ENCODE measurements at places on chromosomes 16 and 17.

DNA sequence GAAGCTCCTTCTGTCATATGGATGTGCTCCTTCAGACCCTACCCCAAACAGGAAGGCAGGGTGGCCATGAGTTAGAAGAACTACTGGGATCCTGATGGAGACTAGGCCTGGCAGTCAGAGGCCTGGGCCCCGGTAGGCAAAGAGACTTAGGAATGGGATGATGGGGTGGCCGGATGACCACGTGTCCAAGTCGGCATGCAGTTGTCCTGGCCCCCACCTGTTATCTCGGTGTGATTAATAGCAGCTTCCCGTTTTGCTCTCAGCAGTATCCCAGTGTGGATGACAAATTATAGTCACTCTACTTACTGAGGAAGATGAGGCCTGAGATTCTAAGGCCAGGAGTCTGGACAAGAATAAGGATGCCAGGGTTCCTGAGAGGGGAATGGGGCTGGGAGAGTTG is 1.5 kb downstream of the TNFSF12 start:
- no peak for DNase-seq
- peak overlapping the region; percentile 86 for H3K27ac ChIP-seq

GRCh38 chr16:12728469-12728868 is 75.2 kb downstream of the CPPED1 start:
- no peak overlapping the region for H3K4me3 ChIP-seq
- H3K27ac ChIP-seq = no peak overlapping the region
- H3K27me3 ChIP-seq = no peaks in the 10 kb centered on the region
- peaks cover 30% of the 10 kb centered on the region for H3K36me3 ChIP-seq
- peaks cover 3% of the 10 kb centered on the region for H3K4me1 ChIP-seq

- H3K27me3 ChIP-seq = peaks cover 7% of the 10 kb centered on the region
- H3K36me3 ChIP-seq = no peaks in the 10 kb centered on the region
- H3K27ac ChIP-seq = peak overlapping the region; percentile 37
- H3K4me1 ChIP-seq = peaks cover 25% of the 10 kb centered on the region
Measured at GRCh38 chr16:15899538-15900100, 11.2 kb upstream of the CEP20 start.

DNA sequence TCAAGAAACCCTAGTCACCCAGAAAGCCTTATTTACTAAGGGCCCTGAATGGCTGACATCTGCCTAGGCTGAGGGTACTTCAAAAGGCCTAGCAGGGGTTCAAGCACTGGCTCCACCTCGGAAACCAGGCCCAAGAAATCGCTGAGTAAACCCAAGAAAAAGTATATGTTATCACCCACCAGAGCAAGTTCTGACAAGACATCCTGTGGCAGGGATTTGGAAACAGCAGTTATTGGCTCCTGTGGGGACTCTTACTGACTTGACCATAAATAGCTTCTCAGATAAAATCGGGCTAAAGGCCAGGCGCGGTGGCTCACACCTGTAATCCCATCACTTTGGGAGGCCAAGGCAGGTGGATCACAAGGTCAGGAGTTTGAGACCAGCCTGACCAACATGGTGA is 12.2 kb downstream of the ATP6V0D1 start:
- no peaks in the 10 kb centered on the region for H3K36me3 ChIP-seq
- no peaks in the 10 kb centered on the region for H3K27me3 ChIP-seq
- H3K4me3 ChIP-seq = no peak overlapping the region
- no peak for DNase-seq

- no peaks in the 10 kb centered on the region for H3K36me3 ChIP-seq
- H3K27ac ChIP-seq = no peak overlapping the region
- H3K27me3 ChIP-seq = no peaks in the 10 kb centered on the region
- no peak for DNase-seq
- H3K4me3 ChIP-seq = no peak overlapping the region
Measured at GRCh38 chr16:22727285-22728166, 86.4 kb upstream of the HS3ST2 start.

DNA sequence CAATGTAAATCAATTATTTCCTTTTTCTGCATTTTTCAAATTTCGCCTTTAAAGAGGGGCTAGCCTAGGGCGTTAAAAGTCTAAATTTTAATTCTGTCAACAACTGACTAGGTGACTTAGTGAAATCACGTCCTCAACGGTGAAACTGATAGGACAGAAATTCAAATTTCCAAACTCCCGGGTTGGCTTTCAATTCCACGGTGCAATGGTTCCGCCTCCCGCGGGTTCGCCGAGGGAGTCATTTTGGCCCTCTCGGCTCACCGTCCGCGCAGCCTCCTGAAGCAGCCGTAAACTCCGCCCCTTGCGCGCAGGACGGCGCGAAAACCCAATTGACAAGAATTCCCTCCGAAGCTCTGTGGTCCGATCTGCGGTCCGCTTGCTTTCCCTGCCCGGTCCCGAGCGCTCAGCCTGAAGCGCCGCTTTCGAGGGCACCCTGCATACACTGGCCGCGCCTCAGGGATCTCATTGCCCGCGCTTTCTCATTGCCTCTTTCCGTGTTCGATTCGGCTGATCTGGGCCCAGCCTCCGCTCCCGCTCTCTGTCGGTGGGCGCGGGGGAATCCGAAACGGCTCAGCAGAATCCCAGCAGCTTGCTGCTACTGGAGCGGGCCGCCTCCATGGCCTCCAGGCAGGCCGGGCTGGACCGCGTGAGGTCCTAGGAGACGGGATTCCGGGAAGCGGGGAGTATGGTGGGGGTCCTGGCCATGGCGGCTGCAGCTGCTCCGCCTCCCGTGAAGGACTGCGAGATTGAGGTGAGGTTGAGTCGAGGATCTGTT is at the start of gene ATAD5:
ATAD5 (plus strand) TSS at position 304 of the 775 bp plus-strand sequence; CDS start at position 686, 382 bp downstream.
- peak within 1 kb of the TSS; percentile 97 for H3K4me3 ChIP-seq
- peaks cover 49% of the 10 kb centered on the region for H3K4me1 ChIP-seq
- H3K27ac ChIP-seq = peak within 1 kb of the TSS; percentile 90
- peaks cover 21% of the 10 kb centered on the region for H3K36me3 ChIP-seq
- DNase-seq = peak; percentile 93

DNA sequence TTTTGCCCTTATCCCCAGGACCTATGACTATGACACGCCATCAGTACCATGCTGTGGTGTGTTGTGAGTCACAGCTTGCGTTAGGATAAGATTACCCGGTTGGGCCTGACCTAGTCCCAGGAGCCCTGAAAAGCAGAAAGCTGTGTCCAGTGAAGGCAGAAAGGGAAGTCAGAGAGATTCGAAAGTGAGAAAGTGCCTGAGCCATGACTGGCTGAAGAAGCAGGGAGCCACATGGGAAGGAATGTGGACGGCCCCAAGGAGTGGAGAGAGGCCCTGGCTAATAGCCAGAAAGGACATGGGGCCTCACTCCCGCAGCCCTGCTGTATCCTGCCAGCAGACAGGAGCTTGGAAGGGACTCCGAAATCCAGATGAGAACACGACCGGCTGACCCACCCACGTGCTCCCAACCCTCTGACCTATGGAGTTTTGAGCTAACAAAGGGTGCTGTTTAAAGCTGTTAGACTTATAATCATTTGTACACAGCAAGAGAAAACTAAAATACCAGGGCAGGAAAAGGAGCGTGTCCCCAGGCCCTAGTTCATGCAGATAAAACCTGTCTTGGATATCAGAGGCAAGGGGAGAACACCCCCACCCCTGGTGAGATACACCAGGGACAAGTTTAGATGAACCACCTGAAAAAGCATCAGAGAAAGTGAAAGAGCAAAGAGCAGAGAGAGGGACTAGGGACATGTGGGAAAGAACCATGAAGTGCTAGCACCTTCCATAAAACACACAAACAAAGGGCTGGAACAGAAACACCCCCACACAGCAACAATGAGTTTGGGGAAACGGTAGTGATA is 115.3 kb downstream of the SLC39A11 start:
- H3K27ac ChIP-seq = no peak overlapping the region
- peaks cover 3% of the 10 kb centered on the region for H3K4me1 ChIP-seq
- no peak overlapping the region for H3K4me3 ChIP-seq
- no peaks in the 10 kb centered on the region for H3K36me3 ChIP-seq
- no peaks in the 10 kb centered on the region for H3K27me3 ChIP-seq

GRCh38 chr17:1154704-1155103 is 25.1 kb downstream of the ABR start:
- no peaks in the 10 kb centered on the region for H3K36me3 ChIP-seq
- no peaks in the 10 kb centered on the region for H3K27me3 ChIP-seq
- DNase-seq = no peak
- no peak overlapping the region for H3K4me3 ChIP-seq
- H3K27ac ChIP-seq = no peak overlapping the region
- H3K4me1 ChIP-seq = no peaks in the 10 kb centered on the region

DNA sequence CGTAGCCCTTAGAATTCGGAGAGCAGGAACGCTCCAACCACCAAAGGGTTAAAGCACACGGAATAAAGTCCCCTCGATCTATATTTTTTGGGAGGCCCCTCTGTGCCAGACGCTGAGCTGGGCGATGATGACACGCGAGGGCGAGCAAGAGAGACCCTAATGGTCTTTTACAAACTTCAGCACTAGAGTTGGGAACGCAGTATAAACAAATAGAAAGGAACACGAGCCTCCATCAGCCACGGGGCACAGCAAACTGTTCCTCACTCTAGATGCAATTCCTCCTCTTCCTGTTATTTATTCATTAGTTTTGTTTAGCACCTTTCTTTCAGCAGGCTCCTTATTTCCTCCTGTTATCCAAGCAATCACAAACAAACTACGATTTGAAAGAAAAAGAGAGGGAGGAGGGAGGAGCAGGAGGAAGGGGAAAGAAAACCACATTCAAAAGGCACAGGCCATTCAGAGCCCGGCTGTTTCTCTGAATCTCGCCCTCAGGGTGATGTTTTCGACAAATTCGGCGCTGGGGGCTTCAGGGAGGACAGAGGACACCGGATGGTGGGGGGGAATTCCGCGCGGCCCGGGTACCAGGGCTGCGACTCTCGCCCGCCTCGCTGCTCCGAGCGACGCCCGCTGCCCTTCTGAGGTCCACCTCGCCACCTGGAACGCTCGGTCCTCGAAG is 1.6 kb downstream of the TOX3 start:
- H3K4me3 ChIP-seq = no peak overlapping the region
- peaks cover 4% of the 10 kb centered on the region for H3K36me3 ChIP-seq
- H3K27ac ChIP-seq = no peak overlapping the region
- DNase-seq = no peak
- H3K27me3 ChIP-seq = peaks cover 38% of the 10 kb centered on the region

- DNase-seq = no peak
- no peaks in the 10 kb centered on the region for H3K4me1 ChIP-seq
- H3K36me3 ChIP-seq = no peaks in the 10 kb centered on the region
Measured at GRCh38 chr16:64132759-64133361, 989.0 kb downstream of the CDH11 start.

GRCh38 chr17:6140188-6140587 is 70.0 kb downstream of the WSCD1 start:
- peaks cover 4% of the 10 kb centered on the region for H3K27me3 ChIP-seq
- H3K27ac ChIP-seq = no peak overlapping the region
- H3K4me3 ChIP-seq = no peak overlapping the region
- H3K4me1 ChIP-seq = no peaks in the 10 kb centered on the region

GRCh38 chr16:86367291-86368072 is 142.8 kb upstream of the FOXF1 start:
- no peaks in the 10 kb centered on the region for H3K4me1 ChIP-seq
- DNase-seq = no peak
- no peak overlapping the region for H3K4me3 ChIP-seq
- H3K27ac ChIP-seq = no peak overlapping the region
- peaks cover 19% of the 10 kb centered on the region for H3K27me3 ChIP-seq

- peaks cover 2% of the 10 kb centered on the region for H3K4me1 ChIP-seq
- no peak overlapping the region for H3K4me3 ChIP-seq
- DNase-seq = no peak
- H3K27ac ChIP-seq = no peak overlapping the region
Measured at GRCh38 chr17:15309793-15310192, 31.6 kb downstream of the TEKT3 start.

DNA sequence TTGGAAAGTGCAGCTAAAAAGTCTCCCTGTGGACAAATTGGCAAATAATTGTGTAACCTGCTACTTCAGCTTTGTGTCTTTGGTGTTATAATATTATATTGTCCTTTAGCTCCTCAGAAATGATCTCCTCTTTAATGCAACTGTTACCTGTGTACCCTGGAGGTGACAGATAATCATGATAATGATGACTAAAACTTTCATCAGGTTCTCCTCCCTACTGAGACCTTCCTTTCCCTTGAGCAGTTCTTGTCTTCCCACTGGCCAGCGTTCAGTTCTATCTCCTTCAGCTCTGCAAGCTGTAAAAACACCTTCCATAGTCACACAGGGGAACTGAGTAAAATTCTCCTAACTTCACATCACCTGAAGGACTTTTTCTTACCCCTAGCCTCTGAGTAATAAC is 14.7 kb downstream of the KRT12 start:
- no peak for DNase-seq
- peaks cover 2% of the 10 kb centered on the region for H3K4me1 ChIP-seq
- H3K4me3 ChIP-seq = no peak overlapping the region
- H3K27ac ChIP-seq = no peak overlapping the region
- H3K27me3 ChIP-seq = peaks cover 4% of the 10 kb centered on the region

DNA sequence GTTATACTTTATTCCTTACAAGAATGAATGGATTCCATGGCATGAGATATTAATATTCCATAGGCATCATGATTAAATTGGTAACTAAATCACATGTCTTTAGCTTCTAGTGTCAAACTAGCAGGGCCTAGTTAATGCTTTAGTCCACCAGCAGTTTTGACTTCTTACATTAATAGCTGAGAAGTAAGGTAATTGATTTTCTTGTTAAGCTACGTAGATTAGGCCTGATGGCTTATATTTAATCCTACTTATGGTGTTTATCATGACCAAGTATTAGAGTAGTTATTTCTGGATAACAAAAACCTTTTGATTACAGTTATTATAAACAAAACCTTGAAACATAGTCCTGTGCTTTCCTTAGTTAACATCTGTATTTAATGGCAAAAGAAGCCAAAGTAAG is 184.5 kb downstream of the TANC2 start:
- no peaks in the 10 kb centered on the region for H3K27me3 ChIP-seq
- H3K4me3 ChIP-seq = no peak overlapping the region
- DNase-seq = no peak

- H3K4me1 ChIP-seq = no peaks in the 10 kb centered on the region
- DNase-seq = no peak
- H3K4me3 ChIP-seq = no peak overlapping the region
- no peak overlapping the region for H3K27ac ChIP-seq
Measured at GRCh38 chr17:57142925-57143324, 57.9 kb downstream of the AKAP1 start.

DNA sequence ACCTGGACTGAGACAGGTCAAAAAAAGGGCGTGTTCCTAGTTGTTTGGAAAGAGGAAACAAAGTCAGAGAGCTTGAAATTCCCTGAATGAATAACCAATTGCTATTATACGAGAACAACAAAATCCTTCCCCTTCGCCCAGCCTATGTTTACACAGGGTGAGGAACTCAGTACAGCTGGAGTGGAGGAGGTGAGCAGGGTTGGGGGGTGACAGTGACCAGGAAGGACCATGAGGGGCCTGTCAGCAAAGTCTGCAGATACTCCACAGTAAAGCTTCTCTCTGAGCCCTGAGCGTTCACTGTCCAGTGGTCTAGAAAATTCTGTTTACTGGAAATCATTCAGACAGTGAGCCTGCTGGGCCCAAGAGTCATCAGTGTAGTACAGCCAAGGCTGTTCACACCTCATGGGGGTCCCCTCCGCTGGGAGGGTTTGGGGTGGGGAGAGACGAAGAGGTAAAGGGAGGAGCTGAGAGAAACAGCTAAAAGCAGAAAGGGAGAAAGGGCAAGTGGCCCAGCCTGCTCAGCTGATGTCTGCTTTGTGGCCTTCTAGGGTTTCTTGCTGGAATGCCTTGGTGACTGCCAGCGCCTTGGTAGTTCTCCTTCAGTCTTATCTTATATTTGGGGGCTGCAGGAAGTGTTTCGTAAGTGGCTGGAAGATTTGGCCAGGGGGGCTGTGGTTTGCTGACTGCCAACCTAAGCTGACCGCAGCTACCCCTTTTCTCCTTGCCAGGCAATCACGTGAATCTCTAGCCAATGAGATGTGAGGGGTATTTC is 5.7 kb downstream of the DUSP3 start:
- H3K36me3 ChIP-seq = peaks cover 21% of the 10 kb centered on the region
- no peak overlapping the region for H3K4me3 ChIP-seq
- H3K27me3 ChIP-seq = no peaks in the 10 kb centered on the region
- peaks cover 12% of the 10 kb centered on the region for H3K4me1 ChIP-seq
- H3K27ac ChIP-seq = no peak overlapping the region
